ENCODE measurements at places on chromosomes 7 and 10.

- no peak for DNase-seq
Observed at GRCh38 chr7:27248911-27249723, 6.5 kb downstream of the EVX1 start.

DNA sequence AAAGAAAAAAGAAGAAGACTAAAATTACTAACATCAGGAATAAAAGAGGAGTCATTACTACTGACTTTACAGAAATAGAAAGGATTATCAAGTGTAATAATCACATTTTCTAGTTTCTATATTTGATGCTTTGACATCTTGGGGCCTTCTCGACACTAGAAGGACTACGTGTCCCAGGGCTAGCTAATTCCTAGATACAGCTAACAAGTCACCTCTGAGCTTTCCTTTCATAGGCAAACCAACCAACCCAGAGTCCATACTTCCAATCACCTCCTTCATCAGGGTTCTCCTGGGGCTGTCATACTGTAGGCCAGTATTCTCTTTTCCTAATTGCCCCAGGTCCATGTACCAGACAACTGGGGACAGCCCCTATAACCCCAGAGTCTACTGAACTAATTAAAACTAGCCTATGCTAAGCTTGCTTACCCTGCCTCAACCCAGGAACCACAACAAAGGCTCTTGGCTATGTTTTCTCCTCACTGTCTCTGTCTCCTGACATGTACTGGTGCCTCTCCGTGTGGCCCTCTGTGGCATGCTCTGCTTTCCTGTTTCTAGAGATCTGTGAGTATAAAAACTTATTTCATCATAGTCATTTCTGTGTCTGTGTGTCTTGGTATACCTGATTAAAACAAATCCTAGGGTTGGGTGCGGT lies 6.7 kb upstream of the PARP12 start:
- no peak for DNase-seq

DNA sequence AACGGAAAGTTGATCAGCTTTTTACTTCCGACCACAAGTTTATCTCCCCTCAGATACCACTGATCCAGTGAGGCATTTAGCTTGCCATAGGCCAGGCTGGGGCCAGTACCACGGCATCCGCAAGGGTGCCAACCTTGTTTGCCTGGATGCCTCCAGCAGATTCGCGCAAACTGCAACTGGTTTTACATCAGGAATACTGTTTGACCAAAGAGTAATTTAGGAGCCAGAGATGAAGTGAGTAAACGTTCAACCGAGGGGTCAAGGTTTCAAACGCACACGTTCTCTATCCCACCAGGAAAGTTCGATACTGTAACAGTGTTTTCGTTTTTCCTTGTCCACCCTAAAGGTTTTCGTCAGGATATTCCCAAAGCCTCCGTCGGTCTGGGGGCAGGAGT lies 266 bp upstream of the MDFIC start:
- no peak for DNase-seq

GRCh38 chr10:113131613-113132261 lies 181.7 kb downstream of the TCF7L2 start:
- DNase-seq, result no peak

DNA sequence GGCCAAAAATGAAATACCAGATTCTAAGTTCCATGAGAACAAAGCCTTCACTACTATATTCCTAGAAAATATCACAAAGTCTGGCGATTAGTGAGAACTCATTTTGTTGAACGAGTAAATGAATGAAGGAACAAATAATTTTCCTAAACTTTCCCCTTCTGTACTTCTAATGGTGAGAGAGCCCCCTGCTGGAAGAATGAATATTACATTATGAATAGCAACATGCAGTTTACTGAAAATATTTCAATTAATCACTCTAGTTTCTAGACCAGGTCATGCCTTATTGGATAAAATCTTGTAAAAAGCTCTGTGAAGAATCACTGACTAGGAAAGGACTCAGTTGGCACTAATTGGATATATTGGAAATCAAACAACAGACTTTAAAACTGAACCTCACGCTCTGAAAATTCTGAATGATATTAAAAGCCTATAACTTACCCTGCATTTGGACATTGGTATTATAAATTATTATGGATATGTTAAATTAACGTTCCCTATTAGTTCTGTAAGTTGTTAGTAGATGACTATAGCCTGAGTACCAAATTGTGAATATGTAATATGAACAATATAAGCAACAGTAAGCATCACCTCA lies 32.4 kb upstream of the MTPN start:
- no peak for DNase-seq

- no peak for DNase-seq
Observed at GRCh38 chr7:124257638-124258308, 224.9 kb upstream of the TMEM229A start.

- DNase-seq, result no peak
Observed at GRCh38 chr7:56092789-56093531, at the start of gene PHKG1. TSS of gene PHKG1 (minus strand) at chr7:56092952. CDS start at chr7:56088941, 4,011 bp downstream.

GRCh38 chr7:55475855-55476803 lies 96.2 kb downstream of the VOPP1 start:
- DNase-seq, result no peak

GRCh38 chr7:52838981-52839411 lies 196.4 kb upstream of the POM121L12 start:
- DNase-seq, result no peak

DNA sequence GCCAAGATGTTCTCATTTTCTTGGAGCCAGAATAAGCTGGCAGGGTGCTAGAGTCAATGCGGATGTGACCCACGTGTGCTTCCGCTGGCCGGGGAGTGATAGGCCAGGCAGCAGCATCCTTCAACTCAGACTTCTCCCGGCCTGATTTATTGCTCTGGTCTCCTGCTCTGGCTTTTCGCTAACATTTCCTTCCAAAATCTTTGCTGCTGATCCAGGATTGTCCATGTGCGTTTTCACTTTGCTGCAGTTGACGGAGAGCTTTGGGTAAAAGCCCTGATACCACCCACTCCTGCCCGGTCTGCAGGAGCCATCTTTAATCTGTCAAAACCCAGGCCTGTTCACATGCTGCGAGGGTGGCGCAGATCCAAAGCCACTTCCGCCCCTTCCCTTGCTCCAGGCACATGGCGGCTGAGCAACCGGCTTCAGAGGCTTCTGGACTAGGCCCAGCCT lies 106.8 kb downstream of the CYP26A1 start:
- no peak for DNase-seq

GRCh38 chr10:80504158-80504811 lies 33.4 kb upstream of the SH2D4B start:
- no peak for DNase-seq

- DNase-seq, result no peak
Observed at GRCh38 chr7:780081-780480, 52.2 kb upstream of the SUN1 start.

GRCh38 chr10:97686301-97686961 lies 610 bp downstream of the AVPI1 start:
- no peak for DNase-seq

DNA sequence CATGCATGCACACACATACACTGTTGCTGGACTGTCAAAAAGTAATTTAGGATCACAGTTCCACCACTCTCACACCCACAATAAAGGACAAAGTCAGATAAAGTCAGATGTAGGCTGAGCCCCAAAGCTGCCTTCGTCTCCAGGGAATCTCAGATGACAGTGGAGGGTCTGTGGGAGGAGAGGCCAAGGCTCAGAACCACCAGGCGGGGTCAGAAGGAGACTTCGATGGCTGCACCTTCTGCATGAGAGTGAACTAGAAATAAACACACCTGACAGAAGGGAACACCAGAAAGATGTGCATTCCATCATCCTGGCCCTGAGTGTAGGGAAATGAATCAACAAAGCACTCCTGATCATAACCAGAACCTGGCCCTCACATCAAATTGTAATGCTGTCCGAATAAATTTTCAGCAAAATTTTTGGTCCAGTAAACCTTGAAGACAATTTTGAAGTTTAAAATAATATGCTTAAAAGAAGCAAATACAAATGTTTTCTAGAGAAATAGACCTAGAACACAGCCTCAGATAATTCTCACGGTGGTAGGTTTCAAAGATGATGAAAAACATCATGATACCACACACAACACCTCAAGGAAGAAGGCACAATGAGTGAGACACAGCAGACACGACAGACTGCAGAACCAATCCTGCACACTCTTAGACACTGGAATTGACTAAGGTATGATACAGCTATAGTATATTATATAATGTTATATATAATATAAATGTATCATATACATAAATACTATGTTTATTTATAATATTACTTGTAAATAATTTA lies 269.8 kb upstream of the KLF6 start:
- no peak for DNase-seq

DNA sequence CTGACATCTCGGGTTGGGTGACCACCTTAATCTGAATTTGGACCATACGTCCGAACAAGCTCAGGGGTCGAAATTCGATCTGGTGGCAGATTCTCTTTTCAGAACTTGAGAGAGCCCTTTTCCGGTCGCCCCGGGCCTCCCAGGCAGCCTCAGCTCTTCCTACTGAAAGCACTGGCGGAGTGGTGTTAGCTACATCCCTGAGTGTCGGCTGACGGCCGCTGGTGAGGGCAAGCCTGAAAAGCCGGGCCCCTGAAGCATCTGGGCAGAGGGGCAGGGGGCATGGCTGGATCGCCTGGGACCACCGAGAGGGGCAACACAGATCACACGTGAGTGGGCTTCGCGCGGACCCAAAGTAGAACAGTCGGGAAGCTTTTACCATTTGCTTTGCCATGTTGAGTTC lies 116.1 kb downstream of the SMURF1 start:
- no peak for DNase-seq
